Effector memory CD8-positive, alpha-beta T cell (primary cell): ENCODE measurements at places on chromosomes 1 and 21.

GRCh38 chr1:204685236-204686006 lies at the start of gene LRRN2:
Gene LRRN2 (minus strand): TSS chr1:204685738. CDS start chr1:204619992, 65,746 bp downstream.
- no peak within 1 kb of the TSS for H3K27ac ChIP-seq
- H3K4me1 ChIP-seq: no peaks in the 10 kb centered on the region
- peak within 1 kb of the TSS; percentile 43 for H3K4me3 ChIP-seq
- no peaks in the 10 kb centered on the region for H3K36me3 ChIP-seq
- H3K27me3 ChIP-seq: peaks cover 67% of the 10 kb centered on the region

- no peak overlapping the region for H3K4me3 ChIP-seq
- DNase-seq: no peak
- no peaks in the 10 kb centered on the region for H3K36me3 ChIP-seq
- peak overlapping the region; percentile 0 for H3K27ac ChIP-seq
- H3K27me3 ChIP-seq: no peaks in the 10 kb centered on the region
Measured at GRCh38 chr1:54459140-54459539, 52.9 kb upstream of the SSBP3 start.

- peaks cover 33% of the 10 kb centered on the region for H3K27me3 ChIP-seq
- H3K27ac ChIP-seq: no peak overlapping the region
- H3K4me1 ChIP-seq: peaks cover 2% of the 10 kb centered on the region
- no peak for DNase-seq
- H3K4me3 ChIP-seq: no peak overlapping the region
- H3K36me3 ChIP-seq: no peaks in the 10 kb centered on the region
Measured at GRCh38 chr1:224739997-224740684, 124.0 kb downstream of the CNIH3 start.

GRCh38 chr1:222521299-222522104 lies 26.4 kb downstream of the HHIPL2 start:
- DNase-seq: no peak
- no peaks in the 10 kb centered on the region for H3K4me1 ChIP-seq
- H3K27ac ChIP-seq: no peak overlapping the region
- no peak overlapping the region for H3K4me3 ChIP-seq
- H3K27me3 ChIP-seq: peaks cover 35% of the 10 kb centered on the region

GRCh38 chr21:33799378-33800090 lies 116.1 kb downstream of the ATP5PO start:
- H3K27ac ChIP-seq: no peak overlapping the region
- no peak overlapping the region for H3K4me3 ChIP-seq
- H3K4me1 ChIP-seq: no peaks in the 10 kb centered on the region
- H3K27me3 ChIP-seq: no peaks in the 10 kb centered on the region
- H3K36me3 ChIP-seq: no peaks in the 10 kb centered on the region
- no peak for DNase-seq

DNA sequence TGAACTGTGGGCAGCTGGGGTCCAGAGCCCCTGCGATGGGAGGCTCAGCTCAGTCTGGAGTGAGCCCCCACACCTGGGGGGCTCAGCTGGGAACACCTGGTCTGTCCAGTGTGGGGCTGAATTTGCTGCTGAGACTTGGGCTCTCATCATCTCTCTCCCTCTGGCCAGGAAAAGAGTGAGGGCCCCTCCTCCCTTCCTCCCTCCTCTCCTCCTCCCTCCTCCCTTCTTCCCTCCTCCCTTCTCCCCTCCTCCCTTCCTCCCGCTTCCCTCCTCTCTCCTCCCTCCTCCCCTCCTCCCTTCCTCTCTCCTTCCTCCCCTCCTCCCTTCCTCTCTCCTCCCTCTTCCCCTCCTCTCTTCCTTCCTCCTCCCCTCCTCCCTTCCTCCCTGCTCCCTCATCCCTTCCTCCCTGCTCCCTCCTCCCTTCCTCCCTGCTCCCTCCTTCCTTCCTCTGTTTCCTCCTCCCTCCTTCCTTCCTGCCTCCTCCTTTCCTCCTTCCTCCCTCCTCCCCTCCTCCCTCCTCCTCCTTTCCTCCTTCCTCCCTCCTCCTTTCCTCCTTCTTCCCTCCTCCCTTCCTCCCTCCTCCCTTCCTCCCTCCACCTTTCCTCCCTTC lies 23.5 kb upstream of the PEX10 start:
- no peak overlapping the region for H3K27ac ChIP-seq
- peaks cover 3% of the 10 kb centered on the region for H3K36me3 ChIP-seq
- DNase-seq: no peak
- peaks cover 8% of the 10 kb centered on the region for H3K4me1 ChIP-seq
- H3K4me3 ChIP-seq: no peak overlapping the region
- H3K27me3 ChIP-seq: no peaks in the 10 kb centered on the region

DNA sequence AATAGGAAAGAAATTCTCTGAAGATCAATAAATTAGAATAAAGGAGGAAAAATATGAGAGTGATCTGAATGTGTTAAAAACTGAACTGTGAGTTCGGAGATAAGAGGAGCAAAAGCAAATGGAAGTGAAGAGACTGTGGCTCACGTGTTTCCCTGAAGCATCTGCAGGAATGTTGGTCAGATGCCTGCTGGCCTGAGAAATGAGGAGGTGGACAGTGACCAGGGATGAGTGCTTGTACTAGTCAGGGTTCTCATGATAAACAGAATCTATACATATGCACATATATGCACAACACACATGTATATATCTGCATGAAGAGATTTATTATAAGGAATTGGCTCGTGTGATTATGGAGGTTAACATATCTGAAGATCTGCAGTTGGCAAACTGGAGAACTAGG lies 103.4 kb upstream of the TIAM1 start:
- no peaks in the 10 kb centered on the region for H3K27me3 ChIP-seq
- DNase-seq: no peak
- H3K27ac ChIP-seq: no peak overlapping the region
- no peak overlapping the region for H3K4me3 ChIP-seq
- no peaks in the 10 kb centered on the region for H3K36me3 ChIP-seq

GRCh38 chr1:78156805-78157521 lies 111.2 kb downstream of the GIPC2 start:
- no peak overlapping the region for H3K27ac ChIP-seq
- peaks cover 35% of the 10 kb centered on the region for H3K27me3 ChIP-seq
- no peak for DNase-seq
- H3K36me3 ChIP-seq: peaks cover 2% of the 10 kb centered on the region
- H3K4me1 ChIP-seq: peaks cover 2% of the 10 kb centered on the region
- H3K4me3 ChIP-seq: no peak overlapping the region
